ENCODE measurements at places on chromosomes 2 and 18.

DNA sequence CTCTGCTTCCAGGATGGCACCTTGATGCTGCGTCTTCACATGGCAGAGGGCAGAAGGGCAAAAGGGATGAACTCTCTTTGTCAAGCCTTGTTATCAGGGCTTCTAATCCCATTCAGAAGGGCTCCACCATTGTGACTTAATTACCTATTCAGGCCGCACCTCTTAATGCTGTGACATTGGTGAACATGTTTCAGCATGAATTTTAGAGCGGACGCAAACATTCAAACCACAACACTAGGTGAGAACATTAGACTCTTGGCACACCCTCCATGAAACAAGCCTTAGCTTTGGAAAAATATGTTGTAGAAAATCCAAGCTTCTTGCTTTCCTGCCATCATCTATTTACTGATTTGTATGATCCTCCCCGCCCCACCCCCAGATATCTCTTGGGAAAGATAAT lies 17.9 kb downstream of the DAW1 start:
- DNase-seq = no peak

DNA sequence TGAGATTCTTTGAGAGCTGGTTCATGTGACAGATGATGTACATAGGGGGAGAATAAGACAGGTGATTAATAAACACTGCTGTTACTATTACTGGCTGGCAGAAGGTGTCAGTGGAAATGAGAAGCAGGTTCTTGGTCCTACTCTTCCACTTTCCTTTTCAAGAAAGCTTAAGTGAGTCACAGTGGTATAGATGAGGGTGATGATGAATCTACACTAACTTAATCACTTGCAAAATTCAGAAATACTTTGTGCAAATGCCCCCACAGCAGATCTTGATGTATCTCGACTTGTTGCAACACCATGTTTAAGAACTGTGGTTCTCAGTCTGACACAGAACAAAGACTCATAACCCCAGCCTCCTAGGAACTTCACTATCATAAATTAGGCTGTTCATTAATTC lies 35.9 kb upstream of the MGAT5 start:
- peak; percentile 13 for DNase-seq

DNA sequence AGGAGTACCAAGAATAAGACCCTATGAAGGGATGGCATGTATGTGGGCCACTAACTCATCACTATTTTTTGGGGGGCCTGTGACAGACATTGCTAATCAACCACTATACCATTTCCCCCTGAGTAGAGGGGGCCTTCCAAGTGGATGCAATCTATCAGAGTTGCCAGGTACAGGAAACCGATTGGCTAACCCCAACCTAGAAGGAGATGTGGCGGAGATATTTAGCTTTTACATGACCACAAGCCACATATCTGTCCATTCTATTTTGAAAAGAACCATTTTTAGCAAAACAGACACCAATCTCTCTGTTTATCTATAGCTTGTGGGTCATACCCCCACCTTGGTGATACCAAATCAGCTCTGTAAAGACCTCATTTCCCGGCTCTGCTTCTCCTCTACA lies 51.0 kb downstream of the PAX8 start:
- DNase-seq = no peak

- DNase-seq = no peak
Measured at GRCh38 chr2:69183659-69184058, 170.7 kb downstream of the ANTXR1 start.

- DNase-seq = peak; percentile 35
Measured at GRCh38 chr2:111975053-111975552, 76.7 kb downstream of the MERTK start.

- DNase-seq = no peak
Measured at GRCh38 chr18:9066358-9066757, 36.1 kb upstream of the NDUFV2 start.

- DNase-seq = no peak
Measured at GRCh38 chr2:121805766-121806143, 50.3 kb downstream of the TSN start.

GRCh38 chr2:219285894-219286425 lies 6.8 kb downstream of the DNAJB2 start:
- no peak for DNase-seq

DNA sequence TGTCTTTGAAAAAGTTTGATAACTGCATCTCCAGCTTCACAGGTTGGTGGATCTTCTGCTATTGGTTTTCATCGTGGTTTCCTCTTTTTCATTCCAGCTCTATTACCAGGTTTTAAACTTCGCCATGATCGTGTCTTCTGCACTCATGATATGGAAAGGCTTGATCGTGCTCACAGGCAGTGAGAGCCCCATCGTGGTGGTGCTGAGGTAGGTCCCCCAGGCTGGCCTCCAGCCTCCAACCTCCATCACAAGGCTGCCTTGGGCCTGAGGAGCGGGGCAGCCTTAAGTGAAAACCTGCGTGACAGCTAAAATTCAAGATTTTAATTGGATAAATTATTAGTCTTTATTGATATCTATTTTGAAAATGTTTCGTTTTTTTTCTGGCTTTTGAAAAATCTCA lies 9.7 kb downstream of the SEC11C start:
- DNase-seq = no peak

DNA sequence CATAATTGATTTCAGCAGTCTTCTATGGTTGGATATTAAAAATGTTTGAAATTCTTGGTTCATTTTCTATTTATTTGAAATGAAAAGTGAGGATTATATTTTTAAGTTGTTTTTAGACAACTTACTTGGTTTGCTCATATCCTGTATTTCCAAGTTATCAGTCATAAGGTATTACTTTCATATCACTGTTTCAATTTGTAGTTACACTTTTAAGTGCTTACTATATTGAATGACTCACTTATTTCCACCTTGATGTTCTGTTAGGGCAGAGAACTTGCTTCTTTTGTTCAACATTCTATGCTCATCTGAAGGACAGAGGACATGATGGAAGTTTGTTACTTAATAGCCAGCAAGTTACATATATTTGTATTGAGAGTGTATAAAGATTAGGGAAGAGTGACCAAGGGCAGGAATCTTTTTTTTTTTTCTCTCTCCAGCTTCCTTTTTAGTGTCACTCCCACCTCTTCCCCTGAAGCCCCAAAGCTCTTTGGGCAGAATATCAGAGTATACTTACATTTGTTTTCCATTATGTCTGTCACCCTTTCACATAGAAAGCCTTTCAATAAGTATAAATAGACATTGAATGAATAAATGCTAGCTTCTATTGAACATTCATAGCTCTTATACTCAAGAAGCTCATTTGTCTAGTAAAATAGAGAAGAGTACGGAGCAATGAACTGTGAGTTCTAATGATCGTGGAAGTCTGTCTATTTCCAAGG lies 28.1 kb downstream of the PIK3C3 start:
- DNase-seq = no peak

DNA sequence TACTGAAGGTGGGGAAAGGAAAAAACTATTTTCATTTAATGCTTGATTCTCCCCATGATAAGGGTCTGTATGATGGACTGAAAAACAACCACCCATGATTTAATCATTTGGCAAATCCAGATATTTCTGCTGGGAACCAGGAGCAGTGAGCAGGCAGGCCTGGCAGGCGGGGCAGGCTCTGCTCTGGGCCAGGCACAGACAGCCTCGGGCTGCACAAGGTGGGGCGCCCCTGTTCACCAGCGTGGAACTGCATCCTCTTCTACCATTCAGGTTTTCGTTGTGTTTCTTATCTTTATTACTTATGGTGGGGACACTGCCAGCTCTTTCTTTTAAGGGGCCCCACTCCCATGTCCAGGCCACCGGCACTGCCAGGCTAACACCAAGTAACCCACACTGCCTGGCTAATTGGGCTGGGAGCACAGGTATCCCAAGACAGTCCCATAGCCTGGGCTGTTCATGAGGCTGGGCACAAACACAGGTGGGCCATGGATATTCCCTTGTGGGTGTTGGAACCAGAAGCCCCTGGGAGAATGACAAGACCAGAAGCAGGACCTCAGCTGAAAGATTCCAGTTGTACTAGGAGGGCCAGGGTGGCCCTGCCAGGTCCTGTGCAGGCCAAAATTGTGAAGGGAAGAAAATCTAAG lies 57.1 kb upstream of the RALBP1 start:
- no peak for DNase-seq

GRCh38 chr2:45964223-45964841 lies 312.9 kb downstream of the PRKCE start:
- peak; percentile 80 for DNase-seq

- no peak for DNase-seq
Measured at GRCh38 chr18:26082475-26082874, 7.9 kb downstream of the SS18 start.

GRCh38 chr18:77102259-77103040 lies 30.1 kb downstream of the MBP start:
- DNase-seq = peak; percentile 78

DNA sequence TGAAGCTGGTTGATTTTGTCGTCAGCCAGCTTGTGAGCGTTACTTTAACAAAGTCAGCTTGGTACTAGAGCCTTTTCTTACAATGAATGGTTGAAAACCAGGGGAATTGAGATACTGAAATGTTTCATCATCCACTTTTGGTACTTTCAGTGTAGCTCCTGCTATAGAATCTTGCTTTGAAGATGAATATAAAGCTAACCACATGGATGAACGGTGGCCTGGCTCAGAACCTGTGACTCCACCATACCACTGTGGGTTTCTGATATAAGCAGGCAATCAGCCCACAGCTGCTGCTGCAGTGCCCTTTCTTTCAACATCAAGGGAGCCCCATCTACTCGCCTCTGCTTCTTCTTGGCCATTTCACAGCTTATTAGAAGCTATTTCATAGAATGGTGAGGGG lies 53.2 kb upstream of the GPR45 start:
- no peak for DNase-seq

GRCh38 chr2:235234736-235235135 lies 259.1 kb upstream of the AGAP1 start:
- no peak for DNase-seq

DNA sequence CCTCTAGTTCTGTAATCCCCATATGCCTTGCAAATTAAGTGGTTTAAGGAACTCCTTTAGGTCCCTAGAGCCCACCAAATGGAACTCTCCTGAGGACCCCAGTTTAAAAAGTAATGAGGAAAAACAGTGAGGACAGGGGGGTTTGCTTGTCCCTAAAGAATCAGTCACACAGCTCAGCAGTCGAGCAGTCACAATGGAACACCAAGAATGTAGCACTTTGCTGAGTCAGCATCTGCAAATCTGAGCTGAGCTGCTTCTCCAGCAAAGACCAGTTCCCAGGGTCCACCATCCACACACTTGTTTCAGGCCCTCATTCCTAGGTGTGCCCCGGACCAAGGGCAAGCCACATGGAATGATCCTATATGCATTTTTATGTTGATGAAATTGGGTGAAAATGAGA lies 46.2 kb upstream of the NEDD4L start:
- DNase-seq = no peak

All from AG09309 (cell line).